ENCODE measurements at places on chromosomes 2 and 18. TPM values are rescaled to one million over a fixed set of nuclear protein-coding genes. Genes with fewer than 3 reads are reported as not detected.

- DNase-seq, result no peak
Measured at GRCh38 chr2:136486115-136486514, 279.2 kb upstream of the THSD7B start.

DNA sequence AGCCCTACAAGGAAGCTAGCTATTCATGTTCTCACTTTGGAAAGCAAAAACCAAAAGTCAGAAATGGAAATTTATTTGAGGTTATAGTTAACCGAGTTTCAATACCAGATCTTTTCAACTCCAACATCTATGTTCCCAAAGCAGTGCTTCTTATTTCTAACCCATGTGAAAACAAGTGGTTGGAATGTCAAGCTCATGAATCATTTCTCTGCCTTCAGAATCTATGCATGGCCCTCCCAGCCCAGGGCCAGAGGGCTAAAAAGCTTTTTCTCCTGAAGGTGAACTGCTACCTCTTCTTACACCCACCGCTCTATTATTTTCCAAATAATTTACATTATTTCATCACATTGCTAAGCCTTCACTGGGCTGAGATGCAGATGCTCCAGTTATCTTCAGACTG is 158.4 kb downstream of the SP3 start:
- DNase-seq, result no peak

DNA sequence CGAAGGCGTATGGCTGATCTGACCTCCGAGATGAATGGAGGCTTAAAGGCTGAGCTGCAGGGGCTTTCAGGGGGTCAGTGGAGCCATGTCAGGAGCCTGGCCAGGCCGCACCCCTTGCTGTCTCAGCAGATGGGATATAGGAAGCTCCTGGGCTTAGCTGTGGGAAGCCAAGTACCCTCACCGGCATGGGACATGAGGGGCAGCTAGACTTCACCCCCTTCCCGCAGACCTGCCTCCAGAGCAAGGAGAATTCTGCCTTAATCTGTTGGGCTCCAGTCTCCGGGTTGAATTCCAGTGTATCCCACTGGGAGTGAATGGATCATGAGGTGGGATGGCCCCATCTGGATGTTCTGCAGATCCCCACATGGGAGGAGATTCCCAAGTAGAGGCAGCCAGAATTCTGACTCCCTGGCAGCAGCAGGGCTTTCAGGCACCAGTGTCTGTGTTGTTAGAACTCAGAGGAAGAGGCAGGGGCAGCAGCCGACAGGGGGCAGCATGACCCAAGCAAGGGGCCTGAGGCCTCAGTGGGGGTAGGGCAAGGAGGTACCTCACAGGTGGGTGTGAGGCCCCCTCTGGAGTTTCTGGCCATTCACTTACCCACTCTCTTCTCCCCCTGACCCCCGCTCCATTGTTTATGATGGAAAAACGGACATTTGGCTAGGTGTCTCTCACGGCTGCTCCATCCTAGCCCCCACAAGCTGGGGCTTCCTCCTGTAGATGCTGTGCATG is 19.1 kb downstream of the CAPG start:
- DNase-seq, result no peak

- DNase-seq, result no peak
Measured at GRCh38 chr18:6961331-6961730, 156.3 kb downstream of the LAMA1 start.

DNA sequence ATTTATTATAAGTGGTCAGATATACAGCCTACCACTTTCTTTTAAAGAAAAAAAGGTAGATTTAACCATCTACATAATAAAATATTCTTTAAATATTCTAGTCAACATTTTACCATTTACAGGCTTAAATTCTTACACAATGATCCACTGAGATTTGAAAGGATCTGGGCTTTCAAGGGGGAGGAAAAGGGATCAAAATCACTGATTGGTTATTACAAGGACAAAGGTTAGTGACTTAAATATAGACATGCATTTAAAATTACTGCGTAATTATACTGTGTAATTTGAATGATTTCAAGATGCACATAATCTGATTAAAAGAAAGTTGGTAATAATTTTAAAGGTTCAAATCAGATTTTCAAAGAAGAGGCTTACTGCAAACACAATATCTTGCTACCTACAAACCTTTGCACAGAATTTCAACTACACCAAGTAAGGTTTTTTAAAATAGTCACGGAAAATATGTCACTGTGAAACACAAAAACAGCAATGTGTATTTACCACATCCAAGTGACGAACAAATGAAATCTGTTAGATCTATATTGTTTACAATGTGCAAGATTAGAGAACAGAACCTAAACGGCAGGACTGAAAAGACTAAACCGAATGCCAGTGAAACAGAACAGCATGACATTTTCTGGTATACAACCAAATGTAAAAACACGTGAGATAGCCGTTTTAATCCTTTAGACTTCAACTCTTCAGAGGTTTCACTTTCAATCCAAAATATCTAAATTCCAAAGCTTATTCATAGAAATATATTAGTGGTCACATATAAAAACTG is 40.8 kb downstream of the RTN4 start:
- no peak for DNase-seq

GAD1 gene
- 2.2 TPM for total RNA-seq

- DNase-seq, result peak; percentile 21
Measured at GRCh38 chr18:33594799-33595198, 16.8 kb downstream of the ASXL3 start.

- DNase-seq, result no peak
Measured at GRCh38 chr2:238868067-238868524, 20.2 kb downstream of the TWIST2 start.

DNA sequence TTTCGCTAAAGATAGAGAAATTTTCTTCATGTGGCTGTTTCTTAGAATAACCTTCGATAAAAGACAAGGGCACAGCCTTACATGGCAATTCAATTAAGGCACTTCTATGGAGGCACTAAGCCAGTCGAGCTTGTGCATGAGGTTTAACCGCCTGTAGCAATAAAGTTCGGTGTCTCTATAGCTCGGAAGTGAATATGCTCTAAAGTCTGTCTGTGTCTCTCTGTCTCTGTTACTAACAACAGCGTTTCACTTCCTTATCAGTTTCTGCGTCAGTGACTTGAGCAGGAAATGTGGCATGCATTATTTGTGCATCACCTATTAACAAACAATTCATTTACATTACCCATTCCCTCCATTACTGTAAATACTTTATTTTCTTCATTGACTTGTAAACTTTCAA is 365.1 kb upstream of the NETO1 start:
- DNase-seq, result no peak

MC2R gene
- not detected for total RNA-seq

- no peak for DNase-seq
Measured at GRCh38 chr2:15784106-15784885, 156.1 kb upstream of the MYCN start.

- DNase-seq, result no peak
Measured at GRCh38 chr18:67134911-67135310, 381.6 kb downstream of the DSEL start.

DNA sequence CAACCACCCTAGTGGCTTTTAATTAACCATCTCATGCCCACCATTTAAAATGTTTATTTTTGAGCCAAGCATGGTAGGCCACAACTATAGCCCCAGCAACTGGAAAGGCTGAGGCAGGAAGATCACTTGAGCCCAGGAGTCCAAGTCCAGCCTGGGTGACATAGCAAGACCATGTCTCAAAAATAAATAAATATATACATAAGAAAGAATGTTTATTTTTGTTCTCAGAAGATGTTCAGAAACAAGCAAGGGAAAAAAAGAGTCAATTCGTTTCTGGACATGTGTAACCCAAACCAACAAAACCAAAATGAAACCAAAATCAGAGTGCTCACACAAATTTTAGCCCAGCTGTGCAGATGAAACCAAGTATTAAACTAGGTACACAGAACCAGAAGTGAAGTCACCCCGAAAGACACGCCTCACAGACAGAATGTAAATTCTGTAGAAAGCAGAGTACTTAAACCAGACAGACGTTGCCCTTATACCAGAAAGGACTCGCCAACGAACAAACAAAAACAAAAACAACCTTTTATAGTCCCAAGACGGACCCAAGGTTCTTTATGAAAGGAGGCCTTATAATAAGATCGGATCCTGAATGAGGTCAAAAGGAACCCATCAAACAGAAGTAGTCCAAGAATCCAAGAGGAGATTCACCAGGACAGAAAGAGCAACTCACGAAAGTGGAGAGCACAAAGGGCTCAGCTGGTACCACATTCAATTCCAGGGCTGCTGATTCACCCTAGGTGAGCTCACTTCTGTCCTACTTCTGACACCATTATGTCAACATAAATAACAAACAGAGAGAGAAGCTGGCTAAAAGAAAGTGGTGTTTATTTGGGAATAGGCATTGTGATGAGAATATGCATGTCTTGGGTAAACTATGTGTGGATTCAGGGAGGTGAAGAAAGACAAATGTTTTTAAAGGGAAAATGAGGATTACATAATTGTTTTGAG is 31.8 kb upstream of the MTCL1 start:
- DNase-seq, result no peak

- no peak for DNase-seq
Measured at GRCh38 chr2:231464576-231465540, 574 bp upstream of the NCL start.

AQP12A gene
- not detected for total RNA-seq

DNA sequence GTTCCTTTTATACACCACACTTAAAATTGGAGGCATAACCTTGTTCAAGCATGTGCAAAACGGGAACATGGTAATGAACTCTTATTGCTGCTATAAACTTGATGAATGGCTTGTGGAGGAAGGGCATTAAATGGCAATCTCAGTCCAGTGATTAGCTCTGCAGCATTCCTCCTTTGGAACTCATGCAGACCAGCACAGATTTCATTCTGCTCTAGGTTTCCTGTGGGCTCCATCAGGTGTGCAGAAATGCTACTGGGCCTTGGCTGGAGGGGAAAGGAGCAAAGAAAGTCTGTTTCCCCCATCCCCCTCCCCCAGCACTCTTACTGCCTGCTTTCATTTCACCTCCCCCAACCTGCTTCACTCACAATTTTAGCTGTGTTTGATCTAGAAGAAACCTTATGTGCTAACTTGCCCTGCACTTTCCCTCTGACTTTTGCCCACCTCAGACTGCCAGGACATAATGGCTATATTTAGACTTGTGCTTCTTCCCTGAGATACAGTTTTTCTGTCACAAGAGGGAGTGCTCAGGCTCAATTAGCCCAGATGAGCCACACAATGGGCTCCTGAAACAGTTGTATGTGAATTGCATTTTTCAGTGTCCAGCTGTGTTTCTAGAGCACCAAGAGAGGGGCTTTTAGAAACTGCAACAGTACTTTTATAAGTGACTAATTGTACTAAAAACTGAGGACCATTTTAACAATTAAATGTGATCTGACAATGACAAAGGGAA is 109.8 kb downstream of the FSHR start:
- no peak for DNase-seq

PROM2 gene
- total RNA-seq, result 0.35 TPM

KHK gene
- 0.14 TPM for total RNA-seq

MREG gene
- 8.3 TPM for total RNA-seq

DNA sequence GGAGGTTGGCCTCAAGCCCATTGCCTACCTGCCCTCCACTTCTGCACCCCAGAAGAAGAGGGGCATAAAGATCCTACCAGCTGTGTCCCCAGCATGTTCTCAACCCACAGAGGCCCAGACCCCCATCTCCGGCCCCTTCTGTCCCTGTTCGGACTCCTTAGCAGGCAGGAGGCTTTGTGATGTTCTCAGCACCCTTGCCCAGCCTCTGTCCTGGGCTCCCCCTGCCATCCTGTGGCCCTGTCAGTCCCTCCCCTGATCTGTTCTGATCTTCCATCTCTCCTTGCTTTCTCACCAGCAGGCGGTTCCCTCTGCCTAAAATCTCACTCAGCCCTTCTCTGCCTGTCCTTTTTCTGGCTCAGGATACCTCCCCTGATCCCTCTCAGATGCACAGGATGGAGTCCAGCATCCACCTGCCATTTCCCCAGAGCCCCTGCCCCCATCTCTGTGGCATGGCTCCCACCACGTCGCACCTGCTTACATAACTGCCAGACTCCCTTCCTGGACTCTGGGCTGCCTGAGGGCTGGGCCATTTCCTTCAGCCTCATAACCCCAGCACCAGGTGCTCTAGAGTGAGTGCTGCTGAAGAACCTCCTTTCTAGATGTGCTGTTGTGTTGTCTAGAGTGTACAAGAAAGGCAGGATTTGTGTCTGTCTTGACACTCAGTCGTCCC is 134.0 kb downstream of the CTIF start:
- DNase-seq, result no peak

GRCh38 chr2:117085256-117085655 is 729.2 kb upstream of the DDX18 start:
- DNase-seq, result no peak

- DNase-seq, result no peak
Measured at GRCh38 chr2:222935688-222936298, 75.0 kb downstream of the ACSL3 start.

- DNase-seq, result no peak
Measured at GRCh38 chr2:8693157-8693821, 11.4 kb downstream of the ID2 start.

DNA sequence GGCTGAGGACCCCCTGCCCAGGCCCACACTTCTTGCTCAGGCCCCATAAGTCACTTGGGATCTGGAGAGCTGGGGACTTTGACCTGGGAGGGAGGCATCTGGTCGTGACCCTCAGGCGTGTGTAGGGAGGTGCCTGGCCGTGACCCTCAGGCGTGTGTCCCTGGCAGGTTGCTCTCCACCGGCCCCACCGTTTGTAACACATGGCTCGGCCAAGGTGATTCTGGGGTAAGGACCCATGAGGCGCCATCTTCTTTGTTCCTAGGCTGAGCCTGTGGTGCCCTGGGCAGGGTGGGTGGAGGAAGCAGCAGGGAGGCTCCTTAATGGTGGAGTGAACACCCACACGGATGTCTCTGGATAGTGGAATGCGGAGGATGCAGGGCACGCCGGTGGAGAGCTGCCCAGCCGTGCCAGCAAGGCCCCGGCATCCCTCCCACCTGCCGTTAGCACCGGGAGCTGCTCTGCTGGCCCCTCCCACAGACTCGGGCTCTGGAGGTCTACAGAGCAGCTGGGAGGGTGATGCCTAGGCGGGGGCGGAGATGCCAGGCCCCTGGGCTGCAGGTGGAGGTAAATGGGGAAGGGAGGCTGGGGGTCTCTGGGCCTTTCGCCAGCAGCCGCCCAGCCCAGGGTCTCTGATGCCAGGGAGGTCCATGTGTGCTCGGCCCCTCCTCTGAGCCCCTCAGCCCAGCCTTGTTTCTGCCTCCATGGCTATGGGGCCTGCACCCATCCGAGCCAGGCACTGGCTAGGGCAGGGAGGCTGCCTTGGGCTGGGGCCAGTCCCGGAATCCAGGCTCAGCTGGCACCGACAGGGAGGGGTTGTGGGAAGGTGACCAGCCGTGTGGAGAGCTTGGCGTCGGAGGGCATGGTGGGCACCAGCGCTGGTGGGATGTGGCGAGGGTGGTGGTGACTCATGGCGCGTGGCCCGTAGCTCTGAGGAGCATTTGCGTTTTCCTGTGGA is 1.1 kb upstream of the GAL3ST2 start:
- DNase-seq, result no peak
